ENCODE measurements at places on chromosomes 4 and X.

GRCh38 chrX:107831071-107831730 lies 5.5 kb downstream of the MID2 start:
- no peak for DNase-seq

DNA sequence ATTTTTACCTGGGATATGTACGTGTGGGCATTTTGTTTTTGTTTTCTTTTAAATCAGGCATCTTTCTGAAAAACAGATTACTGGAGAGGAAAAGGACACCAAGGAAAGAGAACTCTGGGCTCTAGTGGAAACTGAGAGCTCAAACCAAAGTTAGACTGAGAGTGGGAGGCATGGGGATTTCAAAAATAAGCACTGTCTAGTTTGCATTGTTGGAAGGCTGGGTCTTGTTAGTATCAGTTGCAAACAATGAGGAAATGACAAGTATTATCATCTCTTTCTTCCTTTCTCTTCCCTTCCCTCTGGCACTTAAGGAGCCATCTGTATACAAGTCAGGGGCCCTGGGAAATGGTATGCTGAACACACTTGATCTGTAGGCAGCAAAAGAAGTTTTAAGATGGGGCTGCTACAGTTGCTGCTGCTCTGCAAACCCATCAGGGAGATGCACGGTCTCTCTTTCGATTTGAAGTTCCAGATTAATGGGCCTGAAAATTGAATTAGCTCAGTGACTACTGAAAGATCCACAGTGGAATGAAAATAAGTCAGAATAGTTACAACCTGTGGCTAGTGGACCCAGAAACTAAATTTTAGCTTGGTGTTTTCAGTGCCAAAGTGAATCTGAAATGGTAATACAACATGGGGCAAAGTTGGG lies 48.0 kb upstream of the GRXCR1 start:
- no peak for DNase-seq

DNA sequence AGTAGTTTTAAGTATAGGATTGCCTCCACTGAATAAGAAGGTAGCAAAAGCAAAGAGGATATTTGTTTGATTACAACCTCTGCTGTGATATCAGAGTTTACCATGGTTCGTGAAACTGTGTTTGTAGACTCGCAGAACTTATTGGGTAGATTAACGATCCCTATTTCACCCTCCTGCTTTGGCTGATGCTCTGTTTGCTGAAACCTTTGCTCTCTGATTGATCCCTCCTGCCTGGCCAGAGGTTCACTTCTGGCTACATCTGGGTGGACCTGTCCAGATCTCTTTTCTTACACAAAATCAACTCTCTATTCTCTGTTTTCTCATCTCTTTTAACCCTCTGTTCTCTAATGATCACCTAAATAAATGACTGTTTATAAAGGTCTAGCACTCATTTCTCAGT lies 37.9 kb upstream of the TMEM192 start:
- no peak for DNase-seq

GRCh38 chr4:187294861-187295260 lies 571.2 kb upstream of the FAT1 start:
- no peak for DNase-seq

DNA sequence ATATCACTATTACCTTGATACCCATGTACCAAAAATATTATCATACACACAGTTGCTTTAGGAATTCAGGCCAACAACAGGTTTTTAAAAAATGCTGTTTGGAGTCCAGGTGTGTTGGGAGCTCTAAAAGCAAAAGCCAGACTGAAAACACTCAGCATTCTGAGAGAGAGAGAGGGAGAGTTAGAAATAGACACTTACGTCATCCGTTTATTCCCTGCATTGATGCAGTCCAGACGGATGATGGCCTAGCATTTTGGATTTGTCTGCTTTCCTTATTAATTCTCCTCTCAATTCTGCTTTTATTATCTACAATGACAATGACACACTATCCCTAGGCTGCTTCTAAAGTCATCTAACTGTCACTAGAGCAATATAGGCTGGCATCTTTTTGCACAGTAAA lies 358.3 kb upstream of the BOD1L1 start:
- no peak for DNase-seq

DNA sequence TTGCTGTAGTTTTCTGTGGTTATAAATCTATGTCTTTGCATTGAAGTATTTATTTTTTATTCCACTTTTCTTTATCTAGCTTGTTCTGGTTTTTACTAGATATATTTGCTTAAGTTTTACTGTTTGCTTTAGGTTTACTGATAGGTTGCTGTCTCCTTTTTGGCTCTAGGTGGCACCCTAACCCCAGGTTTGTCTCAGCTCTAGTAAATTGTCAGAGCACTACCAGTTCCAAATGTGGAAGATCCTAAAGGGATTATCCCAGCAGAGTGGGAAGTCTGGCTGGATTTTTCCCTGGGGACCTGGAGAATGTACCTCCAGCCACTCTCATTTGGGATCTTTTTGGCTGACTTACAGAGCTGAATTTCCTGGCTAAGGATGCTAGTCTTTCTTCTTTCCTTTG lies 106.1 kb downstream of the PBDC1 start:
- peak; percentile 2 for DNase-seq

Data from SHP77 (cell line).